ENCODE measurements at places on chromosomes 12 and 14.

GRCh38 chr12:117189725-117190209, 503 bp downstream of the FBXO21 start:
- peak; percentile 21 for DNase-seq

DNA sequence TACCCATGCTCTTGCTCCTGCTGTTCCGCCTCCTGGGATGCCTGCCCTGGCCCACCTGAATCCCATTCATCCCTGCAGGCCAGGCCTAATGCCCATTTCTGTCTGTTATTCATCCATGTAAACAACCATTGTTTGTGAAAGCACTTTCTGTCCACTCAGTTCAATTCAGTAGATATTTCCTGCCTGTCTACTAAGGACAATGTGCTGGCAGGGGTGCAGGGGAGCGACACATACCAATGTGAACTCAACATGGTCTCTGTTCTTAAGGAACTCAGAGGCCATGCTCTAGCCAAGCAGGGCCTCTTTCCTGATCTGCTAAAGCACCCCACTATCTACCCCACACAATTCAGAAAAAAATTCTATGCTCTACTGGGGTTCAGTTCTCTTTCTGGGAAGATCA, 88.5 kb upstream of the ZFP36L1 start:
- no peak for DNase-seq

DNA sequence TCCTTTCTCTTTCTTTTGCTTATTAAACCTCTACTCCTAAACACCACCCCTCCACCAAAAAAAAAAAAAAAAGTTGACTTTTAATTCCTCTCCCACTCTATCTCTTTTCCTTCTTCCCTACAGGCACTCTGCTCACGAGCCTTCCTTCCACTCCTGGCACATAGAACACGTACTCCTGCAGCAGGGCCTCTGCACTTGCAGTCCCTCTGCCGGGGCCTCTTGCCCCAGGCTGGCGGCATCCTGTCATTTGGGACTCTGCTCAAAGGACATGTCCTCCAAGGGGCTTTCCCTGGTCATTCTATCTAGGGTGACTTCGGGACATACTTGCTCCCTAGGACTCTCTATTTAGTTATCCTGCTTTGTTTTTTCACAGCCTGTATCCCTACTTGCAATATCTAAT, 7.7 kb downstream of the FOS start:
- no peak for DNase-seq

DNA sequence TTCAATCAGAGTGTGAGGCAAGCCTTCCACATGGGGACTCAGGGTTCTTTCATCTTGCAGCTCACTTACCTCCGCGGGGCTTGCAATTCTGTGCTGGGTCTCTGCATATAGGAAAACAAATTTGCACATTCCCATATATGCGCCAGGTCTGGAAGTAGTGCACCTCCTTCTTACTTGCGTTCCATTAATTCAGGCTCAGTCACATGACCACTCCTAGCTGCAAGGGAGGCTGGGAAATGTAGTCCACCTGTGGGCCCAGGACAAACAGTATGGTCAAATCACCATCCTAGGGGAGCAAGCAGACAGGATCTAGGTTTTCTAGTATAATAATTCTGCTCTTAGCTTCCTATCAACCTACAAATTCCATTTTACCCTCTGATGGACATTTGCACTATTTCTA, 160.4 kb downstream of the AACS start:
- DNase-seq: no peak

DNA sequence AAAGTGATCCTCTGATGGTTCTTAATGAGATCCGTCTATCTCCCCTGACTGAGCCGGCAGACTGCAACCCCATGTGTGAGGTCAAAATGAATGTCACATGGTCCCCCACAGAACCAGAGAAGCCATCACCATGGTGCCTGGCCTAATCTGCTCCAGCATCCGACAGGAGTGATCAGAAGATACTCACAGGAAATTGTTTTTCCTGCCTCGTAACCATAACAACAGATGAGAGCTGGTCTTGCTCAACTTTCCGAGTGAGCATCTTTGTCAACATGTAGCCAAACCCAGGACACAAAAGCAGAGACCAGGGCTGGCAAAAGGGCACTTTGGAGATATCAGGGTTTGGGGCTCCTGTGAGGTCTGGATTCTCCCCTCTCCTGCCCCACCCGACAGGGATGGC, 72.1 kb upstream of the C14orf180 start:
- DNase-seq: no peak

DNA sequence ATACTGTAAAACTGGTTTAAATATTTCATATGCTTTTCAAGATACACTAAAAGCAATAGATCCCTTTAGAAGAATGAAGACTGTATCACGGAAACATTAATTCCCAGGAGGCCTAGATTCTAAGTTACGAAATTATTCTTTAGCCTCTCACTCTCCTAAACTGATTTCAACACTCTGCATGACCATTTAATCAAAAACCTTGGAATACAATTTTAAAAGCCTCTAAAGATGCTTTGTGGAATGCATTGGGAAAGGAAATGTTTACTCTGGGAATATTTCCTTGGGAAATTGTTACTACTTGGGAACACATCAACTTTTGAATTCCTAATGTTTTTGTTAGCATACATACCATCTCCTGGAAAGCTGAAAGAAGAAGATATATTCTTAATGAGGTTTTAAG, 255.7 kb upstream of the FAR2 start:
- no peak for DNase-seq

GRCh38 chr14:98958048-98958631, 313.9 kb downstream of the BCL11B start:
- no peak for DNase-seq

- no peak for DNase-seq
Observed at GRCh38 chr12:82862876-82863649, 176.4 kb downstream of the TMTC2 start.

GRCh38 chr12:84910549-84911241, 1.9 kb downstream of the SLC6A15 start:
- DNase-seq: peak; percentile 38

DNA sequence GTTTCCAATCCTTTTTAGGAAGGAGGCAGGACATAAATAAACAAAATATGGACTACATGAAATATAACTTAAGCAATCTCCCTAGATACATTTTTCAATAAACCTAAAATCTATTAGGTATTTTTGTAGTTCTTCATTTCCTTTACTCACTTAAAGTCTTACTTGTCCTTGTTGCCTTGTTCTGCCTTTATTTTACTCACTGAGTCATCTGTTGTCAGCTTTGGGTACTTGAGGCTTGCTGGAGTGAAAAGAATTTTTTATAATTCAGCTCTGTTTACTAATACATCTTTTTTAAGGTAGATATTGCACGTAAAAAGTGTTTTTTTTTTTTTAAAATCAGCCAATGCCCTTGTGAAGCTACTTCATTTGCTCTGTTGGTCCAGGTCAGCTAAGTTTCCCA, 216.2 kb downstream of the PELI2 start:
- DNase-seq: no peak

- DNase-seq: peak; percentile 61
Observed at GRCh38 chr14:55446127-55446736, 5.8 kb upstream of the TBPL2 start.

DNA sequence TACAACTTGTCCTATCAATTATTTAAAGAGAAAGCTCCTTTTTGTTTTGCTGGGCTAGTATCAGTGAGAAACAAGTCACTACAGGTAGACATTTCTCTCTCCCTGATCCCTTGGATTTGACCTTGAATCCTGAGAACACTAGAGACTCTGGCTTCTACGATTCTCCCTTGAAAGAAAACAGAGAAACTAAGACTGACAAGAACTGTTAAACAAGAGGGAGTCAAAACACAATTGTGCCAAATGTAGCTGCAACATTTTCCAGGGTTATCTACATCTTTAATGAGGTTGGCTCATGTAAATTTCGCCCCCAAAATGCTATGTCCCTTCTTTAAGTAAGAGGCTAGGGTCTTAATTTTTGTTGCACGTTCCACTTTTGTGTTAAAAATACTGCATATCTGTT, 62.4 kb downstream of the SLC38A1 start:
- no peak for DNase-seq

GRCh38 chr12:14410841-14411569, 45.5 kb downstream of the ATF7IP start:
- DNase-seq: no peak

DNA sequence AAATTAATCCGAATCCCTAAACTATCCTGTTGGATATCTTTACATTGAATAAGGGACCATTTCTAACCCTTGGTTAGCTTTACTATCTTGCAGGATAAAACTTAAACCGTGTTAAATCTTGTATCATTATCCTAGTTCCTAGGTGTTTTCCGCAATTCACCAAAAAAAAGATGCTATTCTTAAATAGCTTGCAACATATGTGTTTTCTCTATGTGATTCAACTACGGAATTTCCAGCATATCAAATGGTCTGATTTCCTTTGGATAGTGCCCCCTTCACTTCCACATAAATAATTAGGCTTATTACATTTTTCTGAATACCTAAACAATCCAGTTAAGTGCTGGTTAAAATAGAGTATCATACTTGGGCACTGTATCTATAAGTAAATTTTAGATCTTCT, 130.3 kb downstream of the ITPR2 start:
- no peak for DNase-seq

DNA sequence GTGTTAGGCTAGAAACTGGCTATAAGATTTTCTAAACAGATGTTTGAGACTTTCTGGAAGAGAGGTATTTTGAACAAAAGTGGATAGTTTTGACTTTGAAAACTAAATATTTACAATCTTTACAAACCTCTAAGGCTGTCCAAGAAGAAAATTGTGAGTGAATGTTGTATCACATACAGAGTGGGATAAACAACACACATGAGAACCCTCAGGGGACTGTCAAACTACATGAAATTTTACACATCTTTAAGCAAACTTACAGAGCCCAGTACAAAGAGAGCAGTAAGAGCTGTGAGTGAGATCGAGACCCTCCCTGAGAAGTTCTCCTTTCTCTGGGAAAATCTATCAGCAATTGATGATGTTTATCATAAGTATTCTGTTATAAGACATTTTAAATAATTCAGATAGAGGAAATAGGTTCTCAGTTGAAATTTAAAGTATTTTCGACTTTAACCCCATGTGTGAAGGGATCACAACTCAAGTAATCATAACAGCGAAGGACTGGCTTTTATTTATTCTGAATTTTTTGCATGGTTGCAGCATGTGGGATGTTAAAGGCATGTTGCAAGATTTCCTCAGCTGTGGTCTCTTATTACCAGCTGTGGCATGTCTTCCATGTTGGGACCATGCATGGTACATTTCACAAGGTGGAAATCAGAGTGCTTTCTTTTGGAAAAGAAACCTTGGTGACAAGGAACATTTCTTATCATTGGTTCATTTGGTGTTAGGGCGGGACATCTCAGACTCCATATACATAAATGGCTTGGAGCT, 264.0 kb upstream of the PRICKLE1 start:
- no peak for DNase-seq

- DNase-seq: peak; percentile 59
Observed at GRCh38 chr12:15244341-15244740, 23.1 kb upstream of the RERG start.

GRCh38 chr12:78331181-78331580, 500.5 kb downstream of the NAV3 start:
- DNase-seq: no peak

DNA sequence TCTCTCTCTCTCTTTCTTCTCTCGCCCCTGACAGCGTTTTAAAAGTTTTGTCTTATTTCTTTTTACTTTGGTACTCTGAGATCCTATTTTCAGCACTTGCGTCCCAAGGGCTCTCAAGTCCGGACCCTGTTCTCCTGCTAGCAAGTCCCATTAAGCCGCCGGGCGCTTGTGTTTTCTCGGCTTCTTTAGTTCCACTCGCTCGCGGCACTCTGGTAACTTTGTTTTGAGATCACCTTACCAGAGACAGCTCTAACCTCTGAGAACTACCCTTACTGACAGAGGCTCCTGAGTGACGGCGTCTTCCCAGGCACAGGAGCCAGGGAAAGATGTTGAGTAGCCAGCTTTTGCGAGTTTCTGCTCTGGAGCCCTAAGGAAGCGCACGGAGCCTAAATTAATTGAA, 2.7 kb upstream of the MYF5 start:
- DNase-seq: no peak

DNA sequence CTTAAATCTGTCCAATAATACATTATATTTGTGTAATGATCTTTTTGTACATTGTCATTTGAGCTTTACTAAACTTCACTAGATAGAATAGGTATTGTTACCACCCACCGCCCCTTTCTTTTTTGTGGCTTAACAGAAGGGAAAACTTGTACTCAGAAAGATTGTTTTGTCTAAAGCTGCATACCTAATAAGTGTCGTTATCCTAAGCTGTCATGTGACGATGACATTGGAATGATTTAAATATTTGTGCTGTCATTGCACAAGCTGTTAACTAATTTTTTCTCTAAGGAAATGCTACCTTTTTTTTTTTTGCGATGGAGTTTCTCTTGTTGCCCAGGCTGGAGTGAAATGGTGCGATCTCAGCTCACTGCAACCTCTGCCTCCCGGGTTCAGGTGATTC, 3.6 kb downstream of the DIP2B start:
- DNase-seq: no peak

DNA sequence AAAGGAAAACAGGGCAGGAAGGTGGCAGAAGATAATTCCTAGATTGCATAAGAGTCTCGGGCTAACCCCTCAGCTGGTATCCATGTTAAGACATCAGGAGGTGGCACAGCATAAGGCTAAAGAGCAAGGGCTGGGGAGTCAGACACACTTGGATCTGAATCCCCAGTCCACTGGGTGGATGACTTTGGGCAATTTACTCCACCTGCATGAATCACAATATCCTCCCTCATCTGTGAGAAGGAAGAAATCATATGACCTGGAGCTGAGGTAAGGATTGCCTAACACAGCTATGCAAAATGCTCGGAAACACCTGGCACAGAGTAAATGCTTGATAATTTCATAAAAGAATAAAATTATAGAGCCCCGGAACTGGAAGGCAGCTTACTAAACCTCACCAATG, 217.9 kb downstream of the PIK3C2G start:
- DNase-seq: no peak

GRCh38 chr12:67472539-67472938, 176.0 kb upstream of the DYRK2 start:
- DNase-seq: no peak

DNA sequence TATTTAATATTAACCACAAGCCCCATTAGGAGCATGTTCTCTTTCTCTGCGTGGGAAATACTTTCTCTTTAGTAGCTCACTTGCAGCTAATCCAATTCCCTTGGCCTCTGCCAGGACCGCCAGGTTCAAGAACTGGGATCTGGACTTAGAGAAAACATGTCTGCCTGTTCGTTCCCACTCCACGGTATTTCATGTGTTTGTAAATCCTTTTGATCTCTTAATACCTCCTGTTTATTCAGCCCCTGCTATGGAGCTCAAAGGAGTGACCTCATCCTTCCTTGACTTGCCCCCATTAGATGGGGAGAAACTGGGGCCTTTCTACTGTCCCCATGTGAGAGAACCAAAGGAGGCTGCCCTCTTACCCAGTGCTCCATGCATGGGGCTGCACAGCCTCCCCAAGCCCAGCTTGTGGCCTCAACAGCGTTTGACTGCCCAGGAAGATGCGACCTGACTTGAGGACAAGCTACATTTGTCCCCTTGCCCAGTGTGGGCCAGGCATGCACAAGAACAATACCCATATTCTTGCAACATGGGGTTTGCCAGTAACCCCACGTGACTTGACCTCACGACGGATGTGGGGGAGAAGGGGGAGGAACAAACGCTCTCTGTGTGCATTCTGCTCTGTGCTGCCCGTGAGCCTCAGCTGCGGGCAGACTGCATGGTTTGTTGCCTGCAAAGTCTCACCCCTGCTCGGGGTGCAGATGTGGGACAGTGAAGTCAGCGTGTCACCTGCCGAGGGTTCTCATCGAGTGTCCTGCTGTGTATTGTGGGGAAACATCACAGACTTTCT, 30.3 kb downstream of the CD9 start:
- DNase-seq: no peak

GRCh38 chr14:95697764-95698163, 11.5 kb downstream of the TCL1B start:
- no peak for DNase-seq

GRCh38 chr14:59225281-59225680, 36.8 kb downstream of the DAAM1 start:
- DNase-seq: no peak

Data from NCI-H774 (cell line).